Left renal pelvis (tissue), 4 donors: ENCODE measurements at places on chromosomes 3 and 15. TPM values are rescaled to one million over a fixed set of nuclear protein-coding genes. Genes with fewer than 3 reads are reported as not detected.

GRCh38 chr3:111653766-111654165 is 58.6 kb upstream of the ZBED2 start:
- no peak for DNase-seq

Gene BTLA
- polyA plus RNA-seq = 0.37 TPM

GRCh38 chr15:25508369-25509002 is 69.7 kb upstream of the UBE3A start:
- peak; percentile 3 for DNase-seq

Gene WDR5B
- 7.8 TPM for polyA plus RNA-seq

Gene CFAP92
- polyA plus RNA-seq = 1.4 TPM

Gene ZNF662
- polyA plus RNA-seq = 23.5 TPM

- DNase-seq = no peak
Observed at GRCh38 chr3:30611613-30612436, 5.4 kb downstream of the TGFBR2 start.

- DNase-seq = no peak
Observed at GRCh38 chr3:136818191-136818768, 646 bp upstream of the SLC35G2 start.

DNA sequence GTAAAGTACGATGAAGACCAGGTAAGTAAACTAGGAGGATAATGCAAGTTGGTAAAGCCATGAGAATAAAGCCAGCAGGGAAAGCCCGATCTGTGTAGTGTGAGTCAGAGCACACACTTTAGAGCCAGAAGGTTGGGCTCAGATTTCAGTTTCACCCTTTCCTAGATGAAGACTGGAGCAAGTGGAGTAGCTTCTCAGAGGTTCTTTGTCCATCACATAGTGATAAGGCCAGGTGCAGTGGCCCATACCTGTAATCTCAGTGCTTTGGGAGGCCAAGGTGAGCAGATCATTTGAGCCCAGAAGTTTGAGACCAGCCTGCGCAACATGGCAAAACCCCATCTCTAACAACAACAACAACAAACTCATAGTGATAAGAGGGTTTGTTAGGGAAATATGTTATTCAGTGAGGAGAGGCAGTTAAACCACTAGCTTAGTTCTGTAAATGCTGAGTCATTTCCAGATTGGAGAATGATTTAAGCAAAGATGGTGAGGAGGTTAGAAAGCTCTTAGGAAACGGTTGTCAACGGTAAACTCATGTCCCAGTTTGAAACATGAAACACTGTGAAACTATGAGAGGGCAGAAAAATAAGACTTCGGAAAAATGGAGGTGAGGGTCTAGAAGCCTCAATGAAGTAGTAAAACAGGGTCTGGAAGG is 39.0 kb downstream of the IL12A start:
- no peak for DNase-seq

- DNase-seq = no peak
Observed at GRCh38 chr3:105277656-105278055, 89.1 kb upstream of the ALCAM start.

- DNase-seq = no peak
Observed at GRCh38 chr3:160980740-160981139, 124.4 kb downstream of the B3GALNT1 start.

- DNase-seq = no peak
Observed at GRCh38 chr15:40358471-40359353, 693 bp downstream of the DISP2 start.

Gene UROC1
- polyA plus RNA-seq = 0.21 TPM

DNA sequence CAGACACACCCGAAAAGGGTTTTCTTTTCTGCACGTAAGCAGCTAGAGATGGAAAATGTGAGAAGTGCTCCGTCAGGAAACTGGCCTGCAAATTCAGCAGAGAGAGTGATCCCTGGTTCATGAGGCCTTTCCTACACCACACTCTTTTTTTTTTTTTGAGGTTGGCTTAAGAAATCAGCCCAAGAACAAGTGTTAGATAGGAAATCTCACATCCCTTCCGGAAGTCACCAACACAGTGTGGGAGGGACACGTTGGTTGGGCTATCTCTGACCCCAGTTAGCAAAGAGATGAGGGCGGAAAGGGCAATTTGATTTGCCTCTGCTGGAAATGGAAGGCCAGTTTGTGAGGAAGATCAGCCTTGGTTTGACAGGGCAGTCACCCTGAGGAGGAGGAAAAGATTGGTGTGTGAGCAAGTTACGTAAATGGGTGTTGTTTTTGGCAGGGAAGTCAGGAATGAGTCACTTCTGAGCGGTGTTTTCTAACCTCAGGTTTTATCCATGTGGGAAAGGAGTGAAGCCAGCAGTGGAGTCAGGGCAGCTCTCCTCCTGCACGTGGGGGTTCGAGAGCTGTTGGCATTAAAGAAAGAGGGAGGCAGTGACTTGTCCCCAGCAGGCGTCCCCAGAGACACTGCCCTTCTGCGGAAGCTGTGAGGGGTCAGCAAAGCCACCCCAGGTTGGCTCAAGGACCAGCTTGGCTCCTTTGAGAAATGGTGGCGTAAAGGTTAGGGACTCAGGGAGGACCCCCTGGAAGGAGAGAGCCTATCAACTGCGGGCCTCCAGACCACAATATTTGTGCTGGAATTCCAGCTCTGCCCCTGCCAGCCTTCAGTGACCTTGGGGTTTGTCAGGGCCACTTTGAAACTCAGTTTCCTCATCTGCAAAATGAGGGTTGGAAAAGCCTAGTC is 237.6 kb upstream of the BHLHE40 start:
- DNase-seq = no peak

- DNase-seq = no peak
Observed at GRCh38 chr3:123064914-123065313, 1.9 kb upstream of the PDIA5 start.

DNA sequence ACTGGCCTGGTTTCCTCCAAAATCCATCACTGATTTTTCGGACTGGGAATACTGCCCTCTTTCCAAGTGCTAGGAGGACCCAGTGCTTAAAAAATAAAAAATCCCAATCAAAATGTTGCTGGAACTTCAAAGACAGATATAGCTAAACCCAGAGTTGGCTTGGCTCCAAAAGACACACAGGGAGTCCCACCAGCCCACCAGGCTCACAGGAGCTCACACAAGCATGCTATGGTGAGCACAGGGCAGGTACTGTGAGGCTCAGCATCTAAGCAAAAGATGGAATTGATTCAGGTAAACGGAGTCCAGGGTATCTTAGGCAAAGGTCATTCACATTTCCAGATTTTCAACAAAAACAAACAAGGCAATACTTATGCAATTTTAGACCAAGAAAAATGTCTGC is 3.7 kb downstream of the TRANK1 start:
- DNase-seq = no peak

GRCh38 chr3:64508140-64508539 is 179.7 kb downstream of the ADAMTS9 start:
- DNase-seq = no peak

GRCh38 chr3:126927846-126928245 is 55.1 kb upstream of the PLXNA1 start:
- DNase-seq = no peak

- DNase-seq = no peak
Observed at GRCh38 chr3:194397757-194398312, 1.2 kb downstream of the GP5 start.

GRCh38 chr3:38226273-38226672 is 39.3 kb upstream of the SLC22A13 start:
- no peak for DNase-seq

Gene PLA1A
- polyA plus RNA-seq = 7.6 TPM

GRCh38 chr15:63716929-63717328 is 116.8 kb downstream of the HERC1 start:
- no peak for DNase-seq

Gene CKMT1A
- polyA plus RNA-seq = 1.7 TPM

DNA sequence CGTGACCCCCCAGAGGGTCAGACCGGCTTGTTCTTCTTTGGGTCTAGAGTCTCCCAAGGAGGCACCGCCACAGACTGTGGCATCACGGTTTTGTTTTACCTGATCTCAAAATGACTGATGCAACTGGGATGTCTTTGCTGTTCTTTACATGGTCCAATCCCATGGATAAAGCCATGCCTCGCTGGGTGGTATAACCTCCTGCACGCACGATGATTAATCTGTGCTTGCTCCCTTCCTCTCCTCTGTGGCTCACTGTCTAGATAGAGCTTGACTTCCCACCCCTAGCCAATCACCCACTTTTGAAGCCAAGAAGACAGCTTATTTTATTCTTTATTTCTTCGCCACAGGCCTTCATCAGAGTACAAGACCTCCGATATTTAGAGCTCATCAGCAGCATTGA is 36.6 kb upstream of the RHO start:
- no peak for DNase-seq

- DNase-seq = no peak
Observed at GRCh38 chr3:117751651-117752050, 1042.1 kb downstream of the TUSC7 start.

Gene DLEC1
- 1.1 TPM for polyA plus RNA-seq

Gene GOLGA8T
- polyA plus RNA-seq = not detected

DNA sequence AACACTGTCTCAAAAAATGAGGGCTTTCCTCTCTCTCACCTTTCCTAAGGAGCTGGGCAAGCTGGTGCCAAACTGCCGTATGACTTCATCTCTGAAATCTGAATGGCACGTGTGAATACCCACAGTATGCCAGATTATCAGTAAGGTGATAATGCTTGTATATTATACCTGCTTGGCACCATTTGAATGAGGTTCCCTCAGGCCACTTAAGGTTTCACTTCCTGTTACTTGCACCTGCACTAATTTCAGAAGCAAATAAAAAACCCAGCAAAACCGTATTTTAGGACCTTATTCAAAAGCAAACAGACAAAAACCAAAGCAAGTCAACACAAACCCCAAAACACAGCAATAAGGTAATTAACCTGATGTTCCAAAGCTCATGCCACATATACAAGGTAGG is 19.7 kb downstream of the FOXP1 start:
- DNase-seq = no peak

GRCh38 chr3:12294885-12295580 is 6.2 kb downstream of the PPARG start:
- DNase-seq = no peak

Gene TNFSF10
- 32.1 TPM for polyA plus RNA-seq

GRCh38 chr15:40892447-40893012 is 1.7 kb upstream of the VPS18 start:
- DNase-seq = no peak

DNA sequence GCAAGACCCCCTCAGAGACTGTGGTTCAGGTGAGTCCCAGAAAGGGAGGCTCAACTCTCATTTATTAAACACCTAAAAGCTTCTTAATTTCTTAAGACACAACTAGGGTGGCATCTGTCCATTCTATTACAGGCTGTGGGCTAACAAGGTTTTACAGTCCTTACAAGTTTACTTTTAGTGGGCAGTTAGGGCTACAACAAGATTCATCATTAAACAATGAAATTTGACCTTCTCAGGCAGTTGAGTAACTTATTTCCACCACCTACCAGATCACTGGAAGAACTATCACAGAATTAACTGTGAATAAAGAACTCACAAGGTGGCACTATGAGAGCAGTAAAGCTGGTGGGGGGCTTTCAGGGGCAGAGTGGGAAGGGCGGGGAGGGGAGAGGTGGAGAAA is 132.6 kb downstream of the PLD1 start:
- DNase-seq = no peak

DNA sequence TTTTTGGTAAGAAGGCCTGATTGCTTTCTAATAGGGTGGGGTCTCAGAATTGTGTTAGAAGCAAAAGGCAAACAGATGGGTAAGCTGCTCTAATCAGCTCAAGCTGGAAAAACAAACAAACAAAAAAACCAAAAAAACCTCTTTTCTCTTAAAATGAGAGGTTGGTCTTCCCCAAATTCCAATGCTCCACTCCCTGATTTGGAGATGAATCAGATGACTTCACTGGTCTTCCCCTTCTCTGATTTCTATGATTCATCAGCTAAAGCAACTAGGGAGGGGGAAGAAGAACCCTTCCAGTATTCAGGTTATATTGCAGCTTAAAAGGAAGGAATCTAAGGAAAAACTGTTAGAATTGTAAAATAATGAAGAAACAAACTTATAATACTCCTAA is 9.6 kb upstream of the ANXA2 start:
- no peak for DNase-seq

Gene MRPS11
- polyA plus RNA-seq = 28.9 TPM

- no peak for DNase-seq
Observed at GRCh38 chr3:12188328-12188648, 29.6 kb upstream of the TIMP4 start.

GRCh38 chr15:76994971-76995945 is at the start of gene PSTPIP1:
Gene PSTPIP1 (plus strand): TSS chr15:76995126. CDS start chr15:76995574, 448 bp downstream.
- no peak for DNase-seq

DNA sequence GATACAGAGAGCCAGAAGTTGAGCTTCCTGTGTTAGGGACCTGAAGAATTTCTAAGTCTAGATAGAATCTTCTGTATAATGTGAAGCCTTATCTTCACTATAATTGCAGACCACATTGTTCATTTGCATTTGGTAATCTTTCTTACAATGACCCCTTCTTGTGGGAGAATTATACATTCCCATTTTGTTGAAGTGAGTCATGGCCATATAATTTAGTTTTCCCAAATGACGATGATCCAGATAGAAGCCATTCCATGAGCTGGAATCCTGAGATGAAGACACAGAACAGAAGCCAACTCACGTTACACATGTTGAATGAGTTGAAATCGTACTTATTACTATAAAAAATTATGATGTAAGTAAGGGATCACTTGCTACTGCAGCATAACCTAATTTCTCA is 187.8 kb downstream of the TUSC7 start:
- DNase-seq = no peak

DNA sequence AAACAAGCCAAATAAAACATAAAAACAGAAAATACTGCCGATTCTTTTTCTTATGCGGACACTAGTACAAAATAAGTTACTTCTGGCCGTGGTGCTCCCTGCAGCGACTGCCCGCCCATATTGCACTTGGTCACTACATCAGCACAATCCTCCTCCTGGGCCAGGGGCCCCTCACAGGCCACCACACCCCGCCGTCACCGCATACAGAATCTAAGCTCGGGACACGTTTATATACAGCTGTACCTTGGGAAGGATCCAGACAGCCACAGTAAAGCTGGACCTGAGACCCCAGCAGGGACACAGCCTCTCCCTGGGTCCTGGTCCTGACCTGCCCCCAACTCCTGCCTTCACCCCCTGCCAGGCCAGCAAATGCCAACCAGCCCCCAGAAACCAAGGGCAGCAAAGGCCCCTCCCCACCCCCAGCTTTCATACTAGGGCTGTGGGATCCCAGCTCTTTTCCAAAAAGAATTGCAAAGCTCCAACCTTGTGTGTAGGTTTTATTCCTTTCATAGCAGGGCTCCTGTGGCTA is 12.9 kb upstream of the DNAJB8 start:
- no peak for DNase-seq

- no peak for DNase-seq
Observed at GRCh38 chr15:84034578-84035398, 200.8 kb upstream of the GOLGA6L4 start.

DNA sequence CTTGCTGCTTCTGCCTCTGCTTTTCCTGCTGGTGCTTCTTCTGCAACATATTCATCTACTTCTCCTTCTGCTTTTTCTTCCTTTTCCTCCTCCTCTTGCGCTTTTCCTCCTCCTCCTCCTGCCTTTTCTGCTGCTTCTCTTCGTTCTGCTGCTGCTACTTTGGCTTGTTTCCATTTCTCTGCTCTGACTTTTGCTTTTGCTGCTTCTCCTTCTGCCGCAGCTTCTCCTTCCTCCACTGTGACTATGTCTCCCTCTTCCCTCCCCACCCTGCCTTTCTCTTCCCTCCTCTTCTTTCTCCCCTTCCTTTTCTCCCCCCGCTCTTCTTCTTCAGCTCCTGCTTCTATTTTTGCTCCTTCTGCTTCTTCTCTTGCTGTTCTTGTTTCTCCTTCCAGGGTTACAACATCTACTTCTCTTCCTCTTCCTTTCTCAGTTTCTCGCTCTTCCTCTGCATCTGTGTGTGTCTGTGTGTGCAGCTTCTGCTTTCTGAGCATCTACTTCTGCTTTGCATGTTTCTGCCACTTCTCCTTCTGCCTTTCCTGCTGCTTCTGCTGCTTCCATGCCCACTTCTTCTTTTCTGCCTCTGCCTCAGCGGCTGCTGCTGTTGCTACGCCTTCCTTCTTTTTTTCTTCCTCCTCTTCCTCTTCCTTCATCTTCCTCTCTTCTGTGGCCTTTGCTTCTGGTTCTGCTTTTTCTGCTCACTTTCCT is 51.4 kb downstream of the FAM43A start:
- no peak for DNase-seq
